ENCODE measurements at places on chromosomes 1 and 21.

GRCh38 chr21:25568246-25568645 lies 39.0 kb downstream of the MRPL39 start:
- no peak for DNase-seq

- DNase-seq, result no peak
These were observed 4.7 kb upstream of the C1orf52 start for GRCh38 chr1:85264150-85264549.

- no peak for DNase-seq
These were observed 2.6 kb downstream of the RERE start for GRCh38 chr1:8814865-8815264.

DNA sequence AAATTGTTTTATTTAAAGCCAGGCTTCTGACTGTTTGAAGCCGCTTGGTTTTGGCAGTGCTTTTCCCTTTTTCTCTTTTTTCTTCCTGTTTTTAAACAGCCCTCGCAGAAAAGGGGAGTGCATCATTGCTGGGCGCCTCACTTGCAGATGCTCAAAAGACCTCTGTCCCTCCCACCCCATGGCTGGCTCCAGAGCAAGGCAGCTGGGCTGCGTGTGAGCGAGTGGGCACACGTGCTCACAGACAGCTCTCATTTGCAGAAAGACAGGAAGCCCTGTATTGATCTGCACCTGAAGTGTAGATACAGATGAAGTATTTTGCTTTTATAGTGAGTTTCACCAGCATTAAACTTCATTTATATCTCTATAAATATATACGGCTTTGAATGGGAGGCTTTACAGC lies 8.8 kb downstream of the TNR start:
- DNase-seq, result no peak

DNA sequence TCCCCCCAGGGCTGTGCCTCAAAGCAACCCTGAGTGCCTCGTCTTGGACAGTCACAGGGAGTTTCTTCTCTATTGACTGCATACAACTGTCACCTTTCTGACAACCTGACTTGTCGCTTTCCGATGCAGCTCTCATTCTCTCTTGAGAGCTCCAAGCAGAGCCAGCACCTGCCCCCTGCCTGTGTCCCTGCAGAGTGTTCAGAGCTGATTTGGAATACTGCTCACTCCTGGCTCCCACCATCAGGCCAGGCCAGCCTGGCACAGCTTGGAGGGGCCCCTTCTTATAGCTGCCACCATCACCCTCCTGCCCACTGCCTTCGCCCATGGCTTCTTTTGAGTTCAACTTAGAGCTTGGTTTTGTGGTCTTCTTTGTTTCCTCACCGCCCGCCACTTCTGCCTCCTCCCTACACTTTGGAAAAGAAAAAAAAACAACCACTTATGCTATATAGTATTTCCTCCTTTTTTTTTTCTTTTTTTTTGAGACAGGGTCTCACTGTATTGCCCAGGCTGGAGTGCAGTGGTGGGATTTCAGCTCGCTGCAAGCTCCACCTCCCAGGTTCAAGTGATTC lies 12.3 kb downstream of the NCF2 start:
- DNase-seq, result no peak

GRCh38 chr1:35043498-35043897 lies 11.8 kb upstream of the ZMYM6 start:
- DNase-seq, result no peak

GRCh38 chr1:96309783-96310182 lies 411.8 kb upstream of the PTBP2 start:
- no peak for DNase-seq

DNA sequence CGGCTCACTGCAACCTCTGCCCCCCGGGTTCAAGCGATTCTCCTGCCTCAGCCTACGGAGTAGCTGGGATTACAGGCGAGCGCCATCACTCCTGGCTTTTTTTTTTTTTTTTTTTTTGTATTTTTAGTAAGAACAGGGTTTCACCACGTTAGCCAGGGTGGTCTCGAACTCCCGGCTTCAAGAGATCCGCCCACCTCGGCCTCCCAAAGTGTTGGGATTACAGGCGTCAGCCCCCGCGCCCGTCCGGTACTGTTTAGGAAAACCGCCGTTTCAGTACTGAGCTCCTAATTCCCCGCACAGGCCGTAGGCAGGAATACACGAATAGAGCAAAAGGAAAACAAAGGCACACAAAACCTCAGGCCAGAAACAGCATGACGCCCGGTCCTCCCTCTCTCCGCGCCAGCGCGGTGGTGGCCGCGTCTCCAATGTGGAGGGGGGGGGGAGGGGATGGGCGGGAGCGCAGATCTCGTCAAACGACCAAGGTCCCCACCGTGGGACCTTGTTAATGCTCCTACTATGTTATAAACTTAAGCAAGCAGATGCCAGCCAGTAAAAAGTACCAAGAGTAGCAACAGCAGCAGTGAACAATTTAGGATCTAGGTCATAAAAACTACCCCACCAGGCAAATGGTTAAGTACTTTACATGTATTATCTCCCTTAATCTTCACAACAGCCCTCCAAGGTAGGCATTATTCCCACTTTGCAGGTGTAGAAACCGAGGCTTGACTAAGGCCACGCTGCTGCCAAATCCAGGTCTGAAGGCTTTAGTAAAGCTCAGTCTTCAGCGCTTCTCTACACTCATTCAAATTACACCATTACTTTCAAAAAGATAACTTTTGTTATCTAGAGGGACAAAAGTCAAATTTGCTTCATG lies 648 bp upstream of the ADAR start:
- DNase-seq, result peak; percentile 28

DNA sequence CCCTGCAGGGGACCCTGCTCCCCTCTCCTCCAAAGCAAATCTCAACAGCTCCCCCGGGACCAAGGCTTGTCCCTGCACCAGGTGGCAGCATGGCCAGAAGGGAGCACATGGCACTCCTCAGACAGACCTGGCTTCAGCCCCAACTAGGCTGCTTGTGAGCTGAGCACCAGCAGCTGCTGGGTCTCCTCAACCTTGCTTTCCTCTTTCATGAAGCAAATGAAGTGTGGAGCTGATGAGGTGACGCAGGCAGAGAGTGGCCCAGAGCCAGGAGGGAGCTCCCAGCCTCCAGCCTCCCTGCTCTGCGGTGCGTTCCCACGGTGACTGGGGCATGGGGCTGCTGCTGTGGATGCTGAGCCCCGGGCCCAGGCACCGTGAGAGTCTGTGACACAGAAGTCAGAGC lies 34.0 kb downstream of the MEGF6 start:
- DNase-seq, result no peak

DNA sequence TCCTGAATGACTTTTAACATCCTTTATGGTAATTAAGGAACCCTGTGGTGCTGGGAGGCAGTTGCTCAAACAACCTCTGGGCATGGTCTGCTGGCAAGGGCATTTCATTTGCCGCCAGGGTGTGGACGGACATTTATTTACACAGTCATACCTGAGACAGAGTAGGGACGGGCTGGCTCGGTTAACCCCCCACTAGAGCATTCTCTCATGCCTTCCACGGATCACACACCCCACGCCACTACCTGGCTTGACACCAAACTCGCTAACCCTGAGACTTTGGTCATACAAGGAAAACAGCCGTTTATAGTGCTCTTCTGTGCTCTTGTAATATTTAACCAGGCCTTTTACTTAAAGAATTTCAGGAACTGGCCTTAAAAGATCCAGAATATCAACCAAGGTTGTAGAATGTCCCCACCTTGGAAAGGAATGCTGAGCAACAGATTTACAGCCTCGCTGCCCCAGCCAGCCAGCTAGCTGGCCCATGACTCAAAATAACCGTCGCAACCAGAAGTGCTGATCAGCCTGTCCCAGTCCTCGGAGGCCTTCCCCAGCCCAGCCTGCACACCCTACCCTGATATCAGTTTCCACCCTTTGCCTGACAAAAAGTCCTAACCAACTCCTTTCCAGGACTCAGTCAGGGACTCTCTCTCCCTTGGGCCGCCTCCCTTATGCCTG lies 6.5 kb upstream of the PDXK start:
- no peak for DNase-seq

DNA sequence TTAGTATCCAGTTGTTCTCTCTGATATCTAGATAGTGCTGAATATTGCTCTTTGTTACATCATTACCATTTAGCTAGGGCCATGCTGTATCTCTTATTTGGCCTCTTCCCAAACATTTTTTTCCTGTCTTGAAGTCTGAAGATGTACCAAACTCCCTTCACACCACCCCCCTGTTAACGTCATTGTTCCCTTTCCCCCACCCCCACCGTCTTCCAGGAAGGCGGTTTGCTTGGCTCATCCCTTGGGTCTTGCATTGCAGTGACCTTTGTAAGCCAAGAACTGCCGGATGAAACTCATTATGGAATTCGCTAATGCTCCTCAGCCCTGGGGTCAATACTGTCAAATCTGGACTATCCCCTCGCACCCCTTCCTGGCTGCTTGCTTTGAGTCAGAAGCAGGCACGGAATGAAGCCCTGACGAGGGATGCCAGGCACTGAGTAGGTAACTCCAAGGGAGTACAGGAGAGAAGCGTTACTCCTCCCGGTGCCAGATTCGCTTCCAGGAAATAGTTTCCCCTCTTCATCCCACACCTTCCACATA lies 283.1 kb downstream of the TM2D1 start:
- DNase-seq, result no peak
